Cardiac septum (tissue), 1 donor: ENCODE measurements at places on chromosomes 2 and 18.

DNA sequence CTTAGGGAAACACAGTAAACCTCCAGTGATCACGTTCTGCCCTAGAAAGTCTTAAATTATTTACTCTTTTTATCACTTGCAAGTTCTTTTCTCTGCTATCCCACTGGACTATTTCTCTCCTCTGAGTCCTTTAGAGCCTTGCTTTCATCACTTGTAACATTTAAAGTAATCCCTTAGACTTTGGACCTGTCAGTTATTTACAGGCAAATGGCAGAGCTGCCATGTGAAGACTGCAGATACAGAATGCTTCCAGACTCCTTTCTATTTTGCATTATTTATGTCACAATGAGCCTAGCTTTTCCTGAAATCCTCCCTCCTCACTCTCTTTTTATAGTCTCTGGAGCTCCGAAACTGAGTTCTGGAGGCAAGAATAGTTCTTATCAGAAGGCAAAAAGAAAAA is 325.6 kb upstream of the TRIB2 start:
- no peak for DNase-seq

DNA sequence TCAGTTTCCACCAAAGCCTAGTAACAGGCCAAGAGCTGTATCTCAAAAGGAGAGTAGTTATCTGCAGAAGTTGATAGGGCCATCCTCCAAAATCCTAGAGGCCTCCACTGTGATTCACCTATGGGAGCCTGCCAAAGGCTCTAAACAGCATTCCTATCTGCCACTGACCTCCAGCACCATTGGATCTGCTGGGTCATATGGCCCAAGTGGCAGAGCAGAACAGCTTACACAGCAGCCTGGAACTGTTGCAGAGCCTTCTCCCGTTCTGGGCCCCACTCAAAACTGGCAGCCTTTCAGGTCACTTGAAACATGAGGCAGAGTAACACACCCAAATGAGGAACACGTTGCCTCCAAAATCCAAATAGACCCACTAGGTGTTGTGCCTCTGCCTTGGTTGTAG is 345.2 kb upstream of the RND3 start:
- DNase-seq: no peak

GRCh38 chr18:46894124-46894523 is 23.2 kb downstream of the PIAS2 start:
- no peak for DNase-seq

DNA sequence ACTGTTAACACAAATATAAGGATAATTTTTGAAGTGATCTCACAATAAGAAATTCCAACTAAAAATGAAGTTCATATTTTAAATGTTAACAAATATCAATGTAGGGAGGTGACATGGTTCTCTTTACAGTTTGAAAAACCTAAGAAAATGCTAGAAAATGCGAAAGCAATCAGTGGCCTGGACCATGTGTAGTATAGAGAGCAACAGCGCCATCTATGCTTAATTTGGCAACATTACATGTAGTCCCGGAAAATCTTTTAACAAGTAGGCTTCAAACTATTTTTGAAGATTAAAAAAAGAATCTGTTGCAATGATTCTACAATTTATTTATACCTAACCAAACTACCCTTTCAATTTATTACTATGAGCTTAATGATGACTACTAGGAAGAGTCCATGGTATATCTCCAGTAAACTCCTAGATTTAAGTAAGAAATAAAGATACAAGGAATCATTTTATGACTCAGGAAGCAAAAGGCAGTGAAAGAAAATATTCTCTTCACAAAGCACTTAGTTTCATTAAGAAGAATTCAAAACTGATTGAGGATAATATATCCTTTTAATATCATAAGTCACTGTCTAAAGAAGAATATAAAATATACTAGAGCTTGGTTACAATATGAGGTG is 33.3 kb downstream of the NDUFA10 start:
- no peak for DNase-seq

DNA sequence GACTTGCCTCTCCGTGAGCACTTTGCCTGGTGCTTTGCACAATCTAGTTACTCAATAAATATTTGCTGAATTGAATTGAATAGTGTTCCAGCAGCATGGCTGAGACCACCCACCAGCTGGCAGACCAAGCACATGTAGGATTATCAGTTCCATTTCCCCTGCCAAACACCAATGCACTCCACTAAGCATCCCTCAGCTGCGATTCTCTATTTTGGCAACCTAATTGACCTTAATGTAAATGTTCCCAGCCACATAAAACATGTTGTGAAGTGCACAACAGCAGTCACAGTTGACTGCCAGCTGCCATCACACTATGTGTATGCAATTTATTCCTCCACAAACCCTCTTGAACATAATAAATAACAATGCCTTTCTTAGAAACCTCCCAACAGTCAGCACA is 1879.4 kb upstream of the PIK3C3 start:
- no peak for DNase-seq

DNA sequence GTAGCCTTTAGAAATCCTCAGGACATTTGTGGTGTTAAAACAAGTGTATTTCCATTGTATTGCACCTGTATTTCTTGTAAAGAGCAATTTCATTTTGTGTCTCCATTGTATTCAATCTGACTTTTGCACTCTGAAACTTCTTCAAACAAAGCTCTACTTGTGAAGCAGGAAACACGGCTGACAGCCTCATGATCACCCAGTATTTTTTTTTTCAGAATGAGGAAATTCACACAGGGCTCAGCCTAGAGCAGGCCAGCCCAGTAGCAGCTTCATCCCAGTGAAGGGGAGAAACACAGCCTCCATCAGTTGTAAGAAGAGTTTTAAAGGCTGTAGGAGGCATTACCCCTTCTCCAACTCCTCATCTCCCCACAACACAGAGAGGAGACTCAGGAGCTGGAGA is 175.9 kb upstream of the KLHL29 start:
- no peak for DNase-seq

DNA sequence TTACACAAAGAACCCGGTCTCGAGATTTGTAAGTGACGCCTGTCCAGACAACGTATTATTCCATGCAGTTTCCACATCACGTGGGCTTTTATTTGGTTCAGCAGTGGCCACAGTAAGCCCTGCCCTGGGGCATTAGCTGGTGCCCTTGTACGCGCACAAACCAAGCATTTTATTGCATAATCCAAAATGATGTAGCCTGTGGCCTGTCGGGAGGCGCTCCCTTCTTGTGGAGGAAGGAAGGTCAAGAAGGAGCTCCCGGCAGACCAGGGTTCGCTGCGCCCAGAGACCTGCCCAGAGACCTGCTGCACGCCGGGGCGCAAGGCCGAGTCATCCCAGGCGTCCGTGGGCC is 179.6 kb upstream of the ALKAL2 start:
- DNase-seq: no peak

GRCh38 chr2:237297421-237298150 is 116.4 kb downstream of the COL6A3 start:
- DNase-seq: no peak

DNA sequence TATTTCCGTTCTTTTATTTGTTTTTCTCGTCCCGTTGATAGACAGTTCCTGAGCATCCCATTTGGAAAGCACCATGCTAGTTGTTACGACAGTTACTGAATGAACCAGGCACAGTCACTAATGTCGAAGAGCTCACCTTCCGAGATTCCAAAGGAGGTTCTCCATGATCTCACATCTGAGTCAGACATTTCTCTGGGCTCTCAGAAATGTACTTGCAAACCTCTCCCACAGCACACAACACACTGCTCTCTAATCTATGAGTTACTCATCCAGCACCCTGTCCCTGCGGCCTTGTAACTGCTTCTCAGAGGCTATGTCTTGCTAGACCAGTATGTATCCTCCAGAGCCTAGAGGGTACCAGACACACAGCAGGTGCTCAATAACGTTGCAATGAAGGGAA is 174.7 kb downstream of the DNER start:
- DNase-seq: no peak

- DNase-seq: no peak
Measured at GRCh38 chr2:110143982-110144381, 28.4 kb upstream of the MALL start.

DNA sequence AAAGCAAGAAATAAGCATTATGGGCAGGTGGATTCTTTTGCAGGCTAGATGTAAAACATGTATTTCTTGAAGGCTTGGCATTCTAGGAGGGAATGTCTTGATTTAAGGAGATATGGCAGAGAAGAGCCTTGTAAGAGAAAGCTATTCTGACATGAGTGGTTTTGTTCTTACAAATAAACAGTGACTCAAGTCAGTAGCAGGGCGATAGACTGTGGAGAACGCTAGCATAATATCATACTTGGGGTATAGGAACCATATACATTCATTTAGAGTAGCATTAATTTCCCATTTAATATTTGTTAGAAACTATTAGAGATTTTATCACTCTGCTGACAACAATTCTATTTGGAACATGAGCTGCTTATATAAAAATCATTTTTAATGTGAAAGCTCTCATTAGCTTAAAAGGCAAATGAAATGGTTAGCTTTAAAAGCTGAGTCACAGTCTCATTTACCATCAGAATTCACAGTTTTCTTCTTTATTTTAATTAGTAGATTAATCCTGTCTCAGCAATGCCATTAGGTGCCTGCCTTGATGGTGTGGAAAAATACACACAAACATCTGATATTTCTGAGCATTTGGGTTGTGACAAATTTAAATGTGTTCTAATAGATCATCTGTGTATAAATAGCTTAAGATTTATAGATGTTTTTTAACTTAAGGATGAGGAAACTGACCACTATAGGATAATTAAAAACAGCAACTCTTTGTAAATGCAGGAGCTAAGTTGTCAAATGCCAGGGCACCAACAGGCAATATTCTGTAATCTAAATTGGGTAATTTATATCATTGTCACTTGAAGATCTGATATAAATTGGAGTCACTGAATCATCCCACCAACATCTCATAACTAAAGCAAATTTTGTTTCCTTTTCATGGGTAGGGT is 276.7 kb downstream of the PLCL1 start:
- no peak for DNase-seq

DNA sequence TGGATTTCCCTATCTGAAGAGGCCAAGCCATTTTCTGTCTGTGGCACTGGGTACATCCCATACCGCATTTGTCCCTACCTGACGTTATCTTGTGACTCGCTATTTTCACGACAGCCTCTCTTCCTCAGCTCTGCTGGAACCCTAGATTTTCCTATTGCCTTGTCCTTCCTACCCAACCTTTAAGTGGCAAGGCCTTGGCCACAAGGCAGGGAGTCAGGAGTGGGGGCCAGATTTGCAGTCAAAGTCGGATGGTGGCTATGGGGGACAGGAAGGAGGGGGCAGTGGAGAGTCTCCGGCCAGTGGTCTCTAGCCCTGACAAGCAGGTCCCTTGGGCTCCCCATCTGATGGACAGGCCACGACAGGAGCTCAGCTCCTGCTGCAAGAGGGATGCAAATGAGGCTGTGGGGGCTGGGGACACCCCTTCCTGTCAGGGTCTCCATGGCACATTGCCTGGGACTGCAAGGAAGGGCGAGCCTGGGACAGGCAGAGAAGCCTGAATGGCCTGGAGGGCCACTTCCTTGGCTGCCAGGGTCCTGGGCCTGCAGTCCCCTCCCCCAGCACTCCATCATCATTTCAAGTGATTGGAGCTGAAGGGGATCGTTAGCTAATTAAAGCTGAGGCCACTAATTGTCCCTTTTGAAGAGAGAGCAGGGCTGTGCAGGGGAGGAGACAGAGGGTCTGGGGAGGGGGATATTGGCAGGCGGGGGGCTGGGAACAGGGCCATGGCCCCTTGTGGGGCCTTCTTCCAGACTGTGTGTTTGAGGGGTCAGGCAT is 6.3 kb upstream of the ECEL1 start:
- no peak for DNase-seq

GRCh38 chr2:133843091-133843490 is 274.8 kb upstream of the NCKAP5 start:
- DNase-seq: no peak

DNA sequence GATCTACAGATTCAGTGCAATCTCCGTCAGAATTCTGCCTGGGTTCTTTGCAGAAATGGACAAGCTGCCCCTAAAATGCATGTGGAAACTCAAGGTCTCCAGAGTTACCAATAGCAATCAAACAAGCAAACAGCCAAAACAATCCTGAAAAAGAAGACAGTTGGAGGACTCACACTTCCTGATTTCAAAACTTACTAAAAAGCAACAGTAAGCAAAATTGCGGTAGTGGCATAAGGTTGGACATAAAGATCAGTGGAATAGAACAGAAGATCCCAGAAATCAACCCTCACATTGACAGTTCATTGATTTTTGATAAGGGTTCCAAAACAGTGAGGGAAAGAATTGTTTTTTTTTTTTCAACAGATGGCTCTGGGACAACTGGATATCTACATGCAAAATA is 59.7 kb downstream of the NPPC start:
- DNase-seq: no peak

- DNase-seq: no peak
Measured at GRCh38 chr2:172674034-172674967, 61.3 kb upstream of the RAPGEF4 start.
